ENCODE measurements at places on chromosomes 16 and 17.

DNA sequence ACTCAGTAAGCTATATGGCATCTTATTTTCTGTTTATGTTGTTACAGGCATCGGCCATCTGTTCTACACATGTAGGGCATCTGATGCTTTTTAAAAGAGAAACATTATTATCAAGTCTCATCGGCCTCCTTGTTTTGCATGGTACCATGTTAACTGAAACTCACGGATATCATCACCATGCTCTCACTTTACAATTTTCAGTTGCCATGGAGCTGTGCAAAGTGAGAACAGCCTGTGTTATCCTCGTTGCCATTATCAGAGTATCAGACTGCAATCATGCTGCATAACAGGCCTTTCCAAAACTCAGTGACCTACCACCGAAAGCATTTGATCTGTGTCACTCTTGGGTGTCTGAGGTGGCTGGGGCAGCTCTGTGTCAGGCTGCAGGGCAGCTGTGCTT lies 110.3 kb downstream of the C17orf67 start:
- DNase-seq = no peak

- DNase-seq = no peak
Observed at GRCh38 chr16:54829691-54830090, 101.0 kb upstream of the IRX5 start.

GRCh38 chr17:65243838-65244625 lies 106.9 kb downstream of the RGS9 start:
- DNase-seq = no peak

DNA sequence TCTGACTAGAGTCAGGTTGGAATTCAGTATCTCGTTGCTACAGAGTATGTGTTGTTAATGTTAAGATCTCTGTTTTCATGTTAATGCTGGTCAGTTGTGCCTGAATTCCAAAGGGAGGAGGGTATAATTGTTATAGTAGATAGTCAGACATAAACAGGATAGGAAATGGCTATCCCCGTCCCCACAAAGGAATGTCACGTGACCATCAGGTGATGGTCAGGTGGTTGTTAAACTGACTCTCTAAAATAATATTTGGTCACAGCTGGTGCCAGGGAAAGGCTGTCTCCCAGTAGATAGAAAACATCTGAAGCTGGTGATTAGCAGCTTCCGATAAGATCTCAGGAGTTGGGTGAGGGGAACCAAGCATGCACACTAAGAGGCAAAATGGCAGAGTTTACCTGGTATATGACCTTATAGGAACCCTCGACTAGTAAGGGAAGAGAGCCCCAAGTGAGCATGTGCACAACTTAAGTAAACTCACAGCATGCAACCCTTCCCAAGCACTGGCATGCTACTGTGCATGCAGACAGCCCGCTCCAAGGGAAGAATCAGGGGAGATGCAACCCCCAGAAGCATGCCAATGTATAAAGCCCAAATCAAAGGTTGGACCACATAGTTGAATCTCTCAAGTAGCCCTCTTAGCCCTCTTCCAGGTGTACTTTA lies 27.4 kb upstream of the SLC6A2 start:
- DNase-seq = no peak

- no peak for DNase-seq
Observed at GRCh38 chr16:66166490-66166889, 200.0 kb upstream of the CDH5 start.

DNA sequence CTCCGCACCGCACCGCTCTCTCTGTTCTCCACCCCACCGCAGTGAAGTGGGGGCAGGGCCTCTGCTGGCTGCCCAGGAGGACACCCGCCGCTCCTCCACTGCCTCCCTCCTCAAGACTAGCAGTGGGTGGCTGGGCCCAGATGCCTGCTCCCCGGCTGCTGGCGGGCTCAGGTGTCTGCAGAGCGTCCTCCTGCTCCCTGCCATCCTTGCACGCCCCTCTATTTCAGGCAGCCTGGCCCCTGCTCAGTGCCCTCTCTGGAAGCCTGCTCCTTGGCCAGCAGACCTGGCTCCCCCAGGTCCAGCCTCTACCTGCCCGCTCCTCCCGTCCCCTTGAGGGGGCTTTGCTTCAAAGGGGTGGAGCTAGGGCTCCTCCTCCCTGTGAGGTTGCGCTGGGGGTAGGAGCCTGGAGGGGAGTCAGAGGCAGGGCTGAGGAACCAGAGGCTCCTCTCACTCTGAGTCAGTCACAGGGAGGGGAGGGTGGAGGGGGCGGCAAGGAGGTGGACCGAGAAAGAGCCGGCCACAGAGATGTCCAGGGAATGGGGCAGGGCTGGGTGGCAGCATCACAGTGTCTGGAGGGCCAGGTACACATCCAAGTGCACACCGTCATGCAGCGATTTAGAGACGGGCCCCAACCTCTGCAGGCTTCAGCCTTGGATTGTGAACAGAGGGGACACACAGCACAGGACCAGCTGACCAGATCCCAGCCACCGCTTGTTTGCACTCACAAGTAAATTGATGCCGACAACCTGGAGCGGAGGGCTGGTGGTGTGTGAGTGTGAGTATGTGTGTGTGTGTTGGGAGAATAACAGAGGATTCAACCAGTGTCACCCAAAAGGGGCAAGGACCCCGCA lies 9.8 kb upstream of the TMEM92 start:
- no peak for DNase-seq

DNA sequence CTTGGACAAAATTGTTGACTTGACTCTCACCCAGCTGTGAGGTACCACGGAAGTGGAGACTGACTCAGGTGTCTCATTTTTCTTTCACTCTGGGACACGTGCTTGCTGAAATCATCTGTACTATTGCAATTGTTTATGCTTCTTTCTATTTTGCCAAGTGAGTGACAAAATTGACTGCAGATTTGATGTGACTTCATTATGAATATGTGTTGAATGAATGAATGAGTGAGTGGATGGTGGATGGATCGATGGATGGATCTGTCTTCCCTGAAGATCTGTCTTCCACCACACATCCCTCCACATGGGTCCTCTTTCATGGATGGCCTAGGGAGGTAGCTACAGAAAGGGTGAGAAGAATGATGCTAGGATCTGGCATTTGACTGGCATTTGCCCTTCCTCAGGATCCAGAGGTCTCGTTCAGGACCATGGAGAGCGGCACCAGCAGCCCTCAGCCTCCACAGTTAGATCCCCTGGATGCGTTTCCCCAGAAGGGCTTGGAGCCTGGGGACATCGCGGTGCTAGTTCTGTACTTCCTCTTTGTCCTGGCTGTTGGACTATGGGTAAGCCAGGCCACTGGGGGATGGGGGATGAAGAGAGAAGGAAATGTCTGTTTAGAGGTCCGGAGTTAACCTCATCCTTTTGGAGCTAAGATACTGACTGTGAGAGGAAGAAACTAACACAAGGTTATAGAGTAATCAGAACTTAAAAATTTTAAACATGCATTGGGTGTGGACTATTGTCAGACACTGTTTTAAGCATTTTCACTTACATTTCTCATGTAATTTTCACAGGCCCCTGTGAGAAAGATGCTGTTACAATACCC lies 12.7 kb downstream of the SLC5A11 start:
- no peak for DNase-seq
